ENCODE measurements at places on chromosomes 7 and 10. TPM values are rescaled to one million over a fixed set of nuclear protein-coding genes. Genes with fewer than 3 reads are reported as not detected.

The TECTB gene
- not detected for total RNA-seq

The INA gene
- not detected for total RNA-seq

The CTAGE8 gene
- total RNA-seq, result 4.2 TPM

The PCBD1 gene
- 118 TPM for total RNA-seq

The NEUROG3 gene
- total RNA-seq, result not detected

The RPEL1 gene
- total RNA-seq, result 0.30 TPM

The AGR3 gene
- 105 TPM for total RNA-seq

The TMEM184A gene
- total RNA-seq, result 4.3 TPM

DNA sequence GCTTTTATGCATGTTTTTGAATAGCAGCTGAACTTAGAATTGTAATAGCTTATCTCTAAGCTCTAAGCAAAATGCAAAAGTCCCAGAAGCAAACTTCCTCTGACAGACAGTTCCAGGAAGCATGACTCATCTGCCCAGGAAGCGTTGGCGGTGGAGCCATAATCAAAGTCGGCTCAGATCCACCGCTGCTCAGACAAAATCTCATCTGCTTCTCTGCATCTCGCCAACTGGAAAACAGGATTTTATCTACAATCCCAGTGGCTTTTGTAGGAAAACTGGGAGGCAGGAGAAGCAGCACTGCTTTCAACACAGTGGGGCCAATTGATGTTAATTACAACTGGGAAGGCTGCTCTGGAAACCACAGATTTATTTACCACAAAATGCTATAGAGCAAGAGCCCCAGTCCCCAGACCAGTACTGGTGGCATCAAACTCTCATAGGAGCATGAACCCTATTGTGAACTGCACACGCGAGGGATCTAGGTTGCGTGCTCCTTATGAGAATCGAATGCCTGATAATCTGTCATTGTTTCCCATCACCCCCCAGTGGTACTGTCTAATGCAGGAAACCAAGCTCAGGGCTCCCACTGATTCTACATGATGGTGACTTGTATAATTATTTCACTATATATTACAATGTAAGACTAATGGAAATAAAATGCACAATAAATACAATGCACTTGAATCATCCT is 99.9 kb downstream of the CUBN start:
- H3K4me3 ChIP-seq, result peak overlapping the region; percentile 29
- no peaks in the 10 kb centered on the region for H3K36me3 ChIP-seq
- peaks cover 71% of the 10 kb centered on the region for H3K4me1 ChIP-seq

DNA sequence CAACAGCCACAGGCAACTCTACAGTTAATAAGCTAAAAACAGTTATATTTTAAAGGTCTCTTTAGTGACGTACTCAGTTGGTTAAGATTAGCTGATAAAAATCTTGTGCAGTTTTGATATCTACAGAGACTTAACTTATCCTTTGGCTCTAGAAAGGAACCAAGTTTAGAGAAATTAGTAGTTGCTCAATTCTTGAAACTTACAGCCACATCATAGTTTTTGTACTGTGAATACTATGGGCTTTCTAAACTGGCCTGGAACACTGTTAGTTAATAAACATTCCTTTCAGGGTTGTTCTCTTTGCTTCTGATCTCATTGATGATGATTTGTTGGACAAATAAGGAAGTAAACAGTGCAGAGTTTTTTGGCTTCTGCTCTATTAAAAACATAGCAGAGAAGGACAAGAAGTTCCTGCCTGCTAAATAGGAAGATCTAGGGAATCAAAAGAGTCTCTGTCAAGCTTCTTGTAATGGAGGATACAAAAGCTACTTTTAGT is 73.1 kb downstream of the MKLN1 start:
- H3K4me1 ChIP-seq, result peaks cover 20% of the 10 kb centered on the region
- H3K27ac ChIP-seq, result peak overlapping the region; percentile 52
- H3K27me3 ChIP-seq, result no peaks in the 10 kb centered on the region
- no peak overlapping the region for H3K4me3 ChIP-seq
- H3K36me3 ChIP-seq, result no peaks in the 10 kb centered on the region

- no peak for DNase-seq
- H3K27ac ChIP-seq, result no peak overlapping the region
- no peak overlapping the region for H3K4me3 ChIP-seq
- H3K27me3 ChIP-seq, result no peaks in the 10 kb centered on the region
- H3K4me1 ChIP-seq, result no peaks in the 10 kb centered on the region
Measured at GRCh38 chr10:112653215-112653614, 206.2 kb downstream of the VTI1A start.

- no peak overlapping the region for H3K4me3 ChIP-seq
Measured at GRCh38 chr10:131618587-131619267, 282.1 kb upstream of the PPP2R2D start.

- H3K4me3 ChIP-seq, result no peak overlapping the region
- H3K27ac ChIP-seq, result no peak overlapping the region
- DNase-seq, result no peak
- peaks cover 5% of the 10 kb centered on the region for H3K4me1 ChIP-seq
- H3K36me3 ChIP-seq, result no peaks in the 10 kb centered on the region
- no peaks in the 10 kb centered on the region for H3K27me3 ChIP-seq
Measured at GRCh38 chr10:96017191-96017687, 26.1 kb upstream of the CCNJ start.

DNA sequence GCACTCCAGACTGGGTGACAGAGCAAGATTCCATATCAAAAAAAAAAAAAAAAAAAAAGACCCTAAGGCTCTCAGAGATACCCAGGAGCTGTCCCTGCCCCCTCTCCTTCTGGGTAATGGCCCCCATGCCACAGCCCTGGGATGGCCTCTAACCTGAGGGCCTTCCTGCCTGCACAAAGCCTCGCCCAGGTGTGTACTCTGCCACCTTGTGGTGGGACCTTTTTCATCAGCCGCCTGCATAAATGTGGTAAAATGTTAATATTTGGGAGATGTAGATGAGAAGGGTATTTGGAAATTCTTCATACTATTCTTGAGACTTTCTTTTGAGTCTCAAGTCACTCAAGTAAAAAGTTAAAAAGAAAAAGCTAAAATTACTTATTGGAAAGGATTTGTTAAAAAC is 46.3 kb upstream of the RNF216 start:
- DNase-seq, result peak; percentile 52
- H3K4me1 ChIP-seq, result peaks cover 5% of the 10 kb centered on the region

- H3K27me3 ChIP-seq, result no peaks in the 10 kb centered on the region
- no peak for DNase-seq
- H3K4me1 ChIP-seq, result no peaks in the 10 kb centered on the region
- H3K36me3 ChIP-seq, result no peaks in the 10 kb centered on the region
- H3K27ac ChIP-seq, result no peak overlapping the region
- H3K4me3 ChIP-seq, result no peak overlapping the region
Measured at GRCh38 chr7:79787096-79787495, 333.6 kb upstream of the MAGI2 start.

- no peak for DNase-seq
- H3K4me1 ChIP-seq, result no peaks in the 10 kb centered on the region
- H3K4me3 ChIP-seq, result no peak overlapping the region
- H3K27me3 ChIP-seq, result no peaks in the 10 kb centered on the region
Measured at GRCh38 chr7:18902892-18903291, 214.5 kb downstream of the TWIST1 start.

- H3K36me3 ChIP-seq, result no peaks in the 10 kb centered on the region
- no peak for DNase-seq
- H3K27ac ChIP-seq, result no peak overlapping the region
- no peak overlapping the region for H3K4me3 ChIP-seq
Measured at GRCh38 chr7:134589491-134589941, 40.6 kb downstream of the AKR1B15 start.

DNA sequence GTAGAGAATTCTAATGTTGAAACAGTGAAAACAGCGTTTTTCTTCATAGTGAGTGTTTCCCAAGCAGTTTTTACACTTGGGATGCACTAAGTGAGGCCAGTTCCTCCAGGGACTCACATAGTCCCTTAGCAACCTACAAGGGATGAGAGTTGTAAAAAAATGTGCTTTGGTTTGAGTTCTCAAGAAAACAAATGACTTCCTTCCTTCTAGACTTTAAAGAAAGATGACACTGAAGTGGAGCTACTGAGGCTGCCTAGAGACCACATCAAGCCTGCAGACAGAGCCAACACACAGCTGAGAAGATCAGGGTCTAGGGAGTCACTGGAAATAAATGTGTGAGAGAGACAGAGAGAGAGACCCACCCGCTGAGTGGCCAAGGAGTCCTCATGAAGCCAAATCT is 264.4 kb downstream of the TNS3 start:
- no peaks in the 10 kb centered on the region for H3K27me3 ChIP-seq
- peaks cover 15% of the 10 kb centered on the region for H3K4me1 ChIP-seq
- no peak overlapping the region for H3K4me3 ChIP-seq
- peaks cover 38% of the 10 kb centered on the region for H3K36me3 ChIP-seq

- no peaks in the 10 kb centered on the region for H3K36me3 ChIP-seq
- no peak for DNase-seq
- H3K4me3 ChIP-seq, result no peak overlapping the region
- no peaks in the 10 kb centered on the region for H3K27me3 ChIP-seq
- no peak overlapping the region for H3K27ac ChIP-seq
- peaks cover 23% of the 10 kb centered on the region for H3K4me1 ChIP-seq
Measured at GRCh38 chr10:99656199-99657064, 2.9 kb upstream of the ENTPD7 start.

GRCh38 chr7:121563177-121563576 is 167.1 kb upstream of the FAM3C start:
- no peaks in the 10 kb centered on the region for H3K27me3 ChIP-seq
- no peak overlapping the region for H3K4me3 ChIP-seq
- DNase-seq, result no peak

GRCh38 chr7:34128762-34129161 is 223.4 kb downstream of the BMPER start:
- H3K36me3 ChIP-seq, result no peaks in the 10 kb centered on the region
- H3K4me3 ChIP-seq, result no peak overlapping the region
- peaks cover 4% of the 10 kb centered on the region for H3K4me1 ChIP-seq
- no peak overlapping the region for H3K27ac ChIP-seq

- no peak for DNase-seq
- H3K4me1 ChIP-seq, result no peaks in the 10 kb centered on the region
- H3K27me3 ChIP-seq, result no peaks in the 10 kb centered on the region
- H3K4me3 ChIP-seq, result no peak overlapping the region
Measured at GRCh38 chr7:133704453-133704852, 422.7 kb upstream of the LRGUK start.

DNA sequence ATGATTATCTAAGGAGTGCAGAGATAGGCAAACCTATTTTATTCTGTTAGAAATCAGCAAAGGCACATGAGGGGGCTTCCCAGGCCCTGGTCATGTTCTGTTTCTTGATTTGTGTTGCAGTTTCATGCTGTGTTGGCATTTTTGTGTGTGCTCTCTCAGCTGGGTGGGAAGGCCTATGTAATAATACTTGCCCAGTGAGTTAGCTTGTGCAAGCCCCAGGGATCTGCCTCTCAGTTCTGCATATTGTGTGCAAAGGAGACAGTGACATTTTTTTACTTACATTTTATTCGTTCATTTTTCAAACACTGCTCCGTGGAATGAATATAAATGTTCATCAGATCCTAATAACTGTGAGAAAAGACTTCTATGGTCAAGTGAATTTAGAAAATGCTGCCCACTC is 119.0 kb downstream of the VWC2 start:
- no peak overlapping the region for H3K27ac ChIP-seq
- no peaks in the 10 kb centered on the region for H3K36me3 ChIP-seq
- no peaks in the 10 kb centered on the region for H3K4me1 ChIP-seq
- DNase-seq, result no peak
- H3K4me3 ChIP-seq, result no peak overlapping the region

- H3K36me3 ChIP-seq, result no peaks in the 10 kb centered on the region
- DNase-seq, result no peak
- no peak overlapping the region for H3K4me3 ChIP-seq
- no peak overlapping the region for H3K27ac ChIP-seq
- H3K4me1 ChIP-seq, result peaks cover 14% of the 10 kb centered on the region
Measured at GRCh38 chr10:24251547-24251946, 42.6 kb downstream of the KIAA1217 start.

- H3K4me1 ChIP-seq, result peaks cover 19% of the 10 kb centered on the region
- H3K36me3 ChIP-seq, result no peaks in the 10 kb centered on the region
- H3K27ac ChIP-seq, result no peak overlapping the region
- no peaks in the 10 kb centered on the region for H3K27me3 ChIP-seq
- H3K4me3 ChIP-seq, result no peak overlapping the region
Measured at GRCh38 chr10:87589645-87590051, 70.0 kb upstream of the PAPSS2 start.

- DNase-seq, result no peak
- H3K4me3 ChIP-seq, result no peak overlapping the region
- no peaks in the 10 kb centered on the region for H3K36me3 ChIP-seq
- H3K4me1 ChIP-seq, result no peaks in the 10 kb centered on the region
- H3K27me3 ChIP-seq, result no peaks in the 10 kb centered on the region
Measured at GRCh38 chr10:77689339-77689738, 51.7 kb upstream of the KCNMA1 start.

DNA sequence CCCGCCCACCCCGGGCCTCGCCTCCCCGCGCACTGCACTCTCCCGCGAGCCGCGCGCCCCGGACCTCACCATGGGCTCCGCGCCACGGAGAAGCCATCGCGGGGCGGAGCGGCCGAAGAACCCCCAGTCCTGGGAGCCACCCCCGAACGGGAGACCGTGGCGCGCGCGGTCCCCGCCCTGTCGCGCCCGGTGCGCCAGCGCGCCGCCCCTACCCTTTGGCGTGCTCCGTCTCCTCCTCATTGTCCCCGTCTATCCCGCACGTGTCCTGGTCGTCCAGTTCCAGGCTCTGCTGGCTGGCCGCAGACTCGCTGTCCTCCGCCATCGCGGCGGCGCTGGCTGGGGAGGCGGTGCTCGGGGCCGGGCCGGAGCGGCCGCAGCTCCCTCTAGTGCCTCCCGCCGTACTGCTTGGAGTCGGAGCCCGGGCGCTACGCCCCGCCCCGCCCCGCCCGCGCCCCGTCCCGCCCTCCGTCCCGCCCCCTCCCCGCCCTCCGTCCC is at the start of gene NMT2:
Gene NMT2 (minus strand): TSS at position 403 of the 495 bp plus-strand sequence. CDS start 81 bp downstream, at position 322.
- DNase-seq, result peak; percentile 91
- peak within 1 kb of the TSS; percentile 89 for H3K27ac ChIP-seq
- H3K4me1 ChIP-seq, result peaks cover 43% of the 10 kb centered on the region

DNA sequence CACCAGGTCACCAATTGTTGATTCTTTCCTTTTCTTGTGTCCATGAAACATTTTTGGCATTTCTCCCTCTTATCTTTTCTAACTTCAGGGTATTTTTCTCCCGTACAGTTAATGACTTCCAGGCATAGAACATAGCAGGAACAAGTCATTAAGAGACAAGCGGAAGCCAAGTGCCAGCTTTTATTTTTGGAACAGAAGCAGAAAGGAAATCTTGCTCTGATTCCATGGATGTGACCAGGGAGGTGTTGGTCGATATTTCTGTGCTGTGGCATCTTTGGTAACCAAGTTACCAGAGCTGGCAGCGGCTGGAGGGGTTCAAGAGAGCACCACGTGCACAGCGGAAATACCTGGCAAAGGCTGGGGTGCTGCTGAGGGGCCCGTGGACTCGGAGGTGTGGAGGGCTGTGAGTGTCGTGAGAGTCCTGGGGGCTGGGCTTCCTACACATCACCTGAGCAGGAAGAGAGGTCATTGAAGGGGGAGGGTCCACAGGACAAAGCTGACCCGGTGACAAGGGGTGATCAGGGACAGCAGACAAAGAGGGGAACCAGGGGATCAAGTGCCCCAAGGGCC is 1.8 kb downstream of the LLCFC1 start:
- no peaks in the 10 kb centered on the region for H3K36me3 ChIP-seq
- no peak overlapping the region for H3K4me3 ChIP-seq
- no peak overlapping the region for H3K27ac ChIP-seq

Measured in lower lobe of right lung (tissue), 2 donors.